ENCODE measurements at places on chromosomes 12 and 14.
A peak's percentile ranks its signal among the peaks of the same experiment; 100 is the strongest.

GRCh38 chr12:23944067-23944466 is 5.4 kb downstream of the SOX5 start:
- no peak for DNase-seq

- peak; percentile 41 for DNase-seq
Observed at GRCh38 chr12:121038861-121039668, at the start of gene OASL. TSS of gene OASL (minus strand) at chr12:121039246. CDS start at chr12:121038971, 275 bp downstream.

GRCh38 chr12:89884416-89884898 is 175.8 kb upstream of the ATP2B1 start:
- DNase-seq: no peak

DNA sequence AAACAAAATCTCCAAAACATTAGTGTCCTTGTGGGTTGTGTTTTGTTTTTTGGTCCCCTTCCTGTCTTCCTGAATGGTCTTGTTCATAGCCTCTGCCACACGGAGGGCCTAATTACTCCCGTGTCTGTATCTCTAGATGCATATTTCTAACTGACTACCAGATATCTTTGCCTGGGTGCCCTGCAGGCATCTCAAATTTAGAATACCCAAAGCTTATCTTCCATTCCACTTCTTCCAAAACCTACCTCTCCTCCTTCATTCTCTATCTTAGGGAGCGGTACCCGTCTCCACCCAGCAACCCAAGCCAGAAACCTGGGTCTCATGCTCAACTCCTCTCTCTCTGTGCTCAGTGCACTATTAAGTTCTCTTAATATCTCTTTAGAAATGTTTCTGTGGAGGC is 10.9 kb upstream of the METAP2 start:
- no peak for DNase-seq

- no peak for DNase-seq
Observed at GRCh38 chr12:42859612-42860011, 270.1 kb upstream of the PRICKLE1 start.

- peak; percentile 53 for DNase-seq
Observed at GRCh38 chr14:23160924-23161522, 22.4 kb downstream of the SLC7A8 start.

- DNase-seq: no peak
Observed at GRCh38 chr12:92615703-92616102, 87.1 kb upstream of the PLEKHG7 start.

DNA sequence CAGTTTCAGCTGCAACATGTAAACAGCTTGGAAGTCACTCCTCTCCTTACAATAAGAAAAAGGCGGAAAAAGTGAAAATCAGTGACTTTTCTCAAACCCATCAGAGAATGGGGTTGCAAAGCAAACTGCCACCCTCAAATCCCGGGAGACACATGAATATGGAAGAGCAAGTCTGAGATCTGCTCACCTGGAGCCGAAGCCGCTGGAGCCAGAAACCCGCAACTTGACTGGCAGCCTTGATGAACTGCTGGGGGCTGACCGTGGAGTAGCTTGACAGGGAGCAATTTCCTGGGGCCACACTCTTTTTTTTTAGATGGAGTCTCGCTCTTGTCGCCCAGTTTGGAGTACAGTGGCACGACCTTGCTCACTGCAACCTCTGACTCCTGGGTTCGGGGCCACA is 208.2 kb downstream of the KIF26A start:
- DNase-seq: no peak

GRCh38 chr14:93527203-93527607 is 96.5 kb downstream of the UNC79 start:
- DNase-seq: no peak

DNA sequence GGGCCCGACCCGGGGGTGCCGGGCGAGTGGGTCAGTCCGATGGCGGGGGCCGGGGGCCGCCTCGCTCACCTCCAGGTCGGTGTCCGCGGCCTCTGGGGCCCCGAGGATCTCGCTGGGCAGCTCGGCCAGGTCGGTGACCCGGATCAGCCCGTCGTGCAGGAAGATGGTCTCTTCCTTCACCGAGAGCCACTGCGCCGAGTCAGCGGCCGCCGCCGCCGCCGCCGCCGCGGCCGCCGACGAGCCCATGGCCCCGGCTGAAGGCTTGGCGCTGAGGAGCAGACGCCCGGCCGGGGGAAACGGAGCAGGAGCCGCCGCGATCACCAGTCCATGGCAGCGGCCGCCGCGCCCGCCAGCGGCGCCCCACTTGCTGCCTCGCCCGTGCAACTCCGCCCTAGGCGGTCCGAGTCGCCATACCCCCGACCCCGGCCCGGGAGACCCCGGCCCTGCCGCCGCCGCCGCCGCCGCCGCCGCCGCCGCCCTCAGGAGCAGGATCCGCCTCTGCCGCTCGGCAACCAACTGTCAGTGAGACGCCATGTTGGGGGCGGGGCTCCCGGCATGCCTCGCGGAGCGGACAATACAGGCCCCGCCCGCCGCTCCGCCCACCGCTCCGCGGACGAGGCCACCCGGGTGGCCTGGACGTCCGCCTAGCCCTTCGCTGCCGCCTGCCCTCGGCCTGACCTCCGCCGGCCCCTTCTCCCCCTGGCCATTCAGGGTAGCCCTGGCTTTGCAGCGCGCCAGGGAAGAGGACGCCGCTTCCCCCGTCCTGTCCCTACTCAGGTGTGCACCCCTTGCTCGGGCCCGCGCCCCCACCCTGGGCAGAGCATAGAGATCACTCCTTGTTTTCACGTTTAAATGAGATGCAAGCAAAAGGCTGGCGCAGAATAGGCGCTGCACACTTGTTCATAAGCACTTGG is at the start of gene HECTD4:
Gene HECTD4 (minus strand): TSS at position 549 of the 914 bp plus-strand sequence. CDS start 303 bp downstream, at position 246.
- DNase-seq: peak; percentile 95
